ENCODE measurements at places on chromosomes 1 and 21.
A peak's percentile ranks its signal among the peaks of the same experiment; 100 is the strongest.

DNA sequence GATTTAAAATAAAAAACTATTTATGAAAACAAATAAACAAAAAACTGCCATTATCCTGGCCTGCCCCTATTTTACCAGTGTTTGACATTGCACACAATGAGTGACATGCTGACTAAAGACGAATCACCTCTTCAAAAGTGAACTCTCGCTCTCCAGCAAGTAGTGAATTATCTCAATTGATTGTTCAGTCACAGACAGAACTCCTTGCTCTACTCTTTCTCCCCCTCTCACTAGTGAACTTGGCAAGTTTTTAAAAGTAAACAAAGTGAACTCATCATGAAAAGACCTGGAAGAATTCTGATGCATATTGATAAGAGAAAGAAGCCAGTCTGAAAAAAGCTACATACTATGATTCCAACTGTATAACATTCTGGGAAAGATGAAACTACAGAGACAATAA lies 4.7 kb upstream of the C1orf52 start:
- no peak for DNase-seq

DNA sequence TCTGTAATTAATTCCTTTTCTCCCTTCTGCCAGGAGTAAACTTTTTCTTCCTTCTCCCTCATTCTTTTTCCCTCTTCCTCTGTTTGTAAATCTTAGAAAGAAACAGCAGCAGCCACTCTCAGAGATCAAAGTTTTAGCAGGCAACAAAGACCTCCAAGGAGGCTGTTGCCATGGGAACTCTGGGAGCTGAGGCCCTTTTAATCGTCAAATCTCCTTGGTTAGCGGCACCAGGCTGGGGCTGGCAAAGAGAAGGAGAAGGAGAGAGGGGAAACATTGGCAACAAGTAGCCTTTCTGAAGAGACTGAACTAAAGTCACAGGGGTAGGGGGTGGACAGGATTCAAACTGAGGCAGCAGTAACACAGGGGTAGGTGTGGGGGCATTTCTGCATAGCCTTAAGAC lies 25.2 kb downstream of the ILDR2 start:
- no peak for DNase-seq

DNA sequence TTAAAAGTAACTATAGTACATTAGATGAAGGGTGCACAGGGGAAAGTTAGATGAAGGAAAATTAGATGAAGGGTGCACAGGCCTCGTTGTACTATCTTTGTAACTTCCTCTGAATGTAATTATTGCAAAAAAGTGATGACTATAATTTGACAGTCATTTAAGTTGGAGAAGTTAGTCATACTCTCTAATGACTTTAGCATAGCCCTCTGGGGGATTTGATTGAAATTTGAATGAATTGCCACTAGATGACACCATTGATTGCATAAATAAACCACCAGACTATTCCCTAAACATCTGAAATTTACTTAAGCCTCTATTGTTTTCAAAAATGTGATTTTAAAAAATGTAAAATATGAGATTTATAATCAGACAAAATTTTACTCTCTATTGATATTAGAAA lies 102.6 kb downstream of the TPR start:
- no peak for DNase-seq

DNA sequence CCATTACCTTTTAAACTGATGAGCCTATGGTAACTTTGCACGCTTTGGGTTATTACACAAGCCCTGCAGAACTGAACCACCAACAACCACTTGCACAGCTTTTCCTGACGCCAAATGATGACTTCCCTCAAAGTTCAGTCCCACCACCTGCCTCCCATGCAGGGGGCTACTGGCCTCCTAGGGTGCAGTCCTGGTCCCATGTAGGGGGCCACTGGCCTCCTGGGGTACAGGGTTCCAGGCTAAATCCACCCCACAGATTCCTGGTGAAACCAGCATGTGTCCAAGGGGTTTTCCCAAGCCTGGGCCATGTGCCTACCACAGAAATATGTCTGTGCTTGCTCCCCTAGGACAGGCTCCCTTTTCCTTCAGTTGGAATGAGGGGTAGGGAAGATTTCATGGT lies 73.4 kb upstream of the ZNF678 start:
- no peak for DNase-seq

DNA sequence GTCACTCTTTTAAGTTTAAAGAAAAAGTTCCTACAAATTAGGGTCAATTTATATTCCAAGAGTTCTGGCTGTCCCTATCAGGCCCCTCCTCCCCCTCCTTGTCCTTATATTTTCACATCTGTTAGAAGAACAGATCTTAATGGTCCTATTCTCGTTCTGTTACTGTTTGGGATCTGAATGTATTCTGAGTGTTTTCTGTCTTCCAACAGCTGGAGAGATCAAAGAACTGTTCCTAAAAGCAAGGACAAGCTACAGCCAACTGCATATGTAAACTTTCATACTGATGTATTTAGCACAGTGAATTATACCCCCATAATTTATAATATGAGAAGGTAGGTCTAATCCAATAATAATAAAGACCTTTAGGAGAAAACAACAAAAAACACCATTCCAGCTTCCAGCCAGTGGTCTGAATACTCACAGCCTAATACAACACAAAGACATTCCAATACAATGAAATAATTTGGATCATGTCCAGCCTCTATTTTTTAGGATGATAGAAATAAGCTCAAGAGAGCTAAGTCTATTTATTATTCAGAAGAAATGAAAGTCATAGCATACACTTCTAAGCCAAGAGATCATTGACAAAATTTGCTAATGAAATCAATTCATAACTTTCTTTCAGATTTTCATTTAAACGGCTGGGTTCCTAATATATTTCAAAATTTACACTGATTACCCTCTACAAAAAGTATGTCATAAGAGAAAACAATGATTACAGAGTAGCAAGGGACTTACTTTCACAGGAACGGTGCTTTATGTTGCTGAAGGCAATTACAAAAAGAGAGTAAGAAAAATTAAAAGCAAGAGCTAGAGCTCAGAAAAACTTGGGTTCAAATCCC lies 25.3 kb downstream of the WLS start:
- DNase-seq: no peak

DNA sequence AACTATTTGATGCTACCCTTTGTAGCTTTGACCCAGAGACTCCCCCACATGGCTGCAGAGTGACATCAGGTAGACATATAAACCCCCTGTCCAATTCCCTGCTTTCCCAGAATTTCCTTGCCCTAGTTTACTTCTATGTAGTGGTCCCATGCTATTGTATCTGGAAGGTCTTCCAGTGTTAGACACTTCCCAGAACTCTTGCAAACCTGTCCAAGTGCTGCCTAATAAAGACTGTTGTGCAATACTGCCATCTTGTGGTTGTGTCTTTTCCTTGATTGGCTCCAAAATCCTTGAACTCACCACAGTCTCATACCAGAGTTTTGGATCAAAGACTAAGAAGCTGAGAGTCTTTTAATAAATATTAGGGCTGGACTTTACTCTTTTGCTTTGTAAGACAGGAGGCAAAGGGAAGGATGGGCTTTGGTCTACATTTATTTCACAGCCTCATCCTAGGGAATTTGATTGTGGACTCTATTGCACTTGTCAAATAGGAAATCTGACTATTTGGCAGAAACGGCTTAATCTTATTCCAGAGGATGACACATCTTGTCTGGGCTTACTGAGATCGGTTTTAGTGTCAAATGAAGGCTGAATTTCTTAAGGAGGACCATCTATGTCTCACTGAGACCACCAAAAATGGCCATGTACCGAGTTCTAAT lies 169.9 kb downstream of the LRRC7 start:
- DNase-seq: peak; percentile 6

DNA sequence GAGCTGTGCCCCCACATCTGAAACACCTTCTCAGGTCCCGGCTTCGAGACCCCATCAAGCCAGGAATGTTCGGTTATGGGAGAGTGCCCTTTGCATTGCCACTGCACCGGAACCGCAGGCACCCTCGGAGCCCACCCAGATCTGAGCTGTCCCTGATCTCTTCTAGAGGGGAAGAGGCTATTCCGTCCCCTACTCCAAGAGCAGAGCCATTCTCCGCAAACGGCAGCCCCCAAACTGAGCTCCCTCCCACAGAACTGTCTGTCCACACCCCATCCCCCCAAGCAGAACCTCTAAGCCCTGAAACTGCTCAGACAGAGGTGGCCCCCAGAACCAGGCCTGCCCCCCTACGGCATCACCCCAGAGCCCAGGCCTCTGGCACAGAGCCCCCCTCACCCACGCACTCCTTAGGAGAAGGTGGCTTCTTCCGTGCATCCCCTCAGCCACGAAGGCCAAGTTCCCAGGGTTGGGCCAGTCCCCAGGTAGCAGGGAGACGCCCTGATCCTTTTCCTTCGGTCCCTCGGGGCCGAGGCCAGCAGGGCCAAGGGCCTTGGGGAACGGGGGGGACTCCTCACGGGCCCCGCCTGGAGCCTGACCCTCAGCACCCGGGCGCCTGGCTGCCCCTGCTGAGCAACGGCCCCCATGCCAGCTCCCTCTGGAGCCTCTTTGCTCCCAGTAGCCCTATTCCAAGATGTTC lies 4.3 kb downstream of the ADAMTSL4 start:
- no peak for DNase-seq

DNA sequence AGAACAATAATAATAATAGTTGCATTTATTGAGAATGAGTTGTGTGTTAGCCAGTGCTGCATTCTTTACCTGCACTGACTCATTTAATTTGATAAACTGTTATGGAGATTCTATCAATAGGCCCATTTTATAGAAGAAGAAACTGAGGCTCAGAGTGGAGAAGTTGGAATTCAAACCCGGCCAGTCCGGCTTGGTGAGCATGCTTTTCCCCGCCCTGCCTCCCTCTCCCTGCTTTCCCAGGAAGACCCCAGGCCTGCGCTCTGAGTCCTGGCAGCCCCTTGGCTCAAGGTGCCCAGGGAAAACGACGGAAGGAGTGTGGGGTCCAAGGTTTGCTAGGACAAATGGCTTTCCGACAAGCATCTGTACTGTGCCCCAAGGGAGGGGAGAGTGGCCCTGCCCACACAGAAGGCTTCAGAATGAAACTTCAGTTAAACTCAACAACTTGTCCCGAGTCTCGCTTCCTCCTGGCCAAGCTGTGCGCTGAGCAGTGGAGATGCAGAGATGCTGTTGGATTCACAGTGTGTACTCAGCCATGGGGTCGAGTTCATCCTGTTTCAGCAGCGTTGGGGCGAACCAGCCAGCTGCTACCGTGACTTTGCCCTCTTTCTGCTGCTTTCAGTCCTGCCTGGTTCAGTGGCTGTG lies 23.3 kb upstream of the PADI6 start:
- DNase-seq: no peak

DNA sequence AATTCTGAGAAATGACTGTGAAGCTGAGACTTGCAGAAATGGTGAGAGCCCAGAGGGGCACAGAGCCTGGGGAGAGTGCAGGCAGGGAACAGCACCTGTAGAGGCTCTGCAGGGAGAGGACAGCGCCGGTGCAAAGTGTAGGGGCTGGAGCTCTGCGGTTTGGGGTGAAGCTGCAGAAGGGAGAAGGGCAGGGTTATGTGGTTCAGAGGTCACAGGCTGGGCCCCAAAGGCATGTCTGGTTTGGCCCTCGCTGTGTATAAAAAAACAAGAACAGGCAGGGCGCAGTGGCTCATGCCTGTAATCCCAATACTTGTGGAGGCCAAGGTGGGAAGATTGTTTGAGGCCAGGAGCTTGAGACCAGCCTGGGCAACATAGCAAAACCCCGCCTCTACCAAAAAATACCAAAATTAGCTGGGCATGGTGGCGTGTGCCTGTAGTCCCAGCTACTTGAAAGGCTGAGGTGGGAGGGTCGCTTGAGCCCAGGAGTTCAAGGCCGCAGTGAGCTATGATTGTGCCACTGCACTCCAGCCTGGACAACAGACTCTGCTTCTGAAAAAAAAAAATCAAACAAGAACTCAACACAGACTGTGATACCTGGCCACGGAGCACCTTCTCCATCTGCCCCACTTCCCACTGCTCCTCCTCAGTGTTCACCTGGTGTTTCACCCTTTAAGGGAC lies 29.1 kb downstream of the SERINC2 start:
- no peak for DNase-seq

DNA sequence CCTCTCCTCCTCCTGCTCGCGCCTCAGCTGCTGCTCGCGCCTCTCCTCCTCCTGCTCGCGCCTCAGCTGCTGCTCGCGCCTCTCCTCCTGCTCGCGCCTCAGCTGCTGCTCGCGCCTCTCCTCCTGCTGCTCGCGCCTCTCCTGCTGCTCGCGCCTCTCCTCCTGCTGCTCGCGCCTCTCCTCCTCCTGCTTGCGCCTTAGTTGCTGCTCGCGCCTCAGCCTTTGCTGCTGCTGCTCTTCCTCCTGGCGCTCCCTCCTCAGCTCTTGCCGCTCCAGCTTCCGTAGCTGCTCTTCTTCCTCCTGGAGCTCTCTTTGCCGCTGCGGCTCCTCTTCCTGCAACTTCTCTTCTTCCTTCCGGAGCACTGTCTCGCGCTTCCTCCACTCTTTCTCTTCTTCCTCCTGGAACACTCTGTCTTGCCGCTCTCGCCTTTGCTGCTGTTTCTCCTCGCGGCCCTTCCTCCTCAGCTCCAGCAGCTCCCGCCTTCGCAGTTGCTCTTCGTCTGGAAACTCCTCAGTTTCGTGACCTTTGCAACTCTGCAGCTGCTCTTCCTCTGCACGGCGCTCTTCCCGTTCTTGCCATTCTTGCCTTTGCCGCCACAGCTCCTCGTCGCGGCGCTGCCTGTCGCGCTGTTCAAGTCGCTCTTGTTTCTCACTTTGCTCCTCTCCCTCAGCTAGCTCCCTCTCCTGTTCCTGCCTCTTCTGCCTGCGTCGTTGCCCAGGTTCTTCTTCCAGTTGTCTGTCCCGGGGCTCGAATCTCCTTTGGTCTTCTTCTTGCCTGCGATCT lies 3.0 kb downstream of the TCHH start:
- peak; percentile 7 for DNase-seq

GRCh38 chr1:53080769-53081168 lies 18.8 kb downstream of the PODN start:
- DNase-seq: no peak

GRCh38 chr1:231139659-231140654 lies 21.9 kb upstream of the TRIM67 start:
- no peak for DNase-seq

DNA sequence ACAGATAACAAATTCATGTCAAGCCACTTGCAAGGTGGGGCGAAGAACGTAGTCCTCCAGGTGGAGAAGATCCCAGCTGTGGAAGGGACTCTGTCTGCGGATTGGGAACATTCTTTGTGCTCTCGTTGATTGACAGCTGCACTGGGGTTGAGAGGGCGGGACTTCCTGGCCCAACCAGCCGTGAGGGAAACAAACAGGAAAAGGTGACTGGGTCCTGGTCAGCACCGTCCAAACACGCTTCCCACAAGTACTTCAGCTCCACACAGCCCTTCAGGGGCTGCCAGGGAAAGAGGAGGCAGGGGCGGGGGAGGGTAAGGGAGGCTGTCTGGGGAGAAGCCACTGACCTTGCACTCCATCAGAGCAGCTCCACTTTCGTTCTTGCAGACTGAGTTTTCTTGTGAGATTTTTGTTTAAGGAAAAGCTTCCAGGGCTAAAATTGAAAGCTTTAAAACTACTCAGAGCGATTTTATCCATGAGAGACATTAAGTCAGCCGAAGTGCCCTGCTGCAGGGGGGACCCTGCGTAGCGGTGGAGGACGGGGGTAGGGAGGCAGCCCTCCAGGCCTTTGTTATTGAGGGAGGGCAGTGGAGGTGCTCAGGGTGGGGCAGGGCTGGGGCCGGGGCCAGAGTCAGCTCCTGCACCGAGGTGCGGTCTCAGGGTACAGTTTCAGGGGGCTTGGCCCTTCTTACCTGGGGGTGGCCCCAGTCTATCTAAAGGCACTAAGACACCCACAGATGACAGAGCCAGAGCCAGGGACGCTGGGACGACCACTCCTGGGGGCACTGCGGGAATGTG lies 21.6 kb upstream of the STUM start:
- no peak for DNase-seq

All from stimulated activated CD4-positive, alpha-beta T cell treated with anti-CD3 and anti-CD28 coated beads, Interleukin-4, amount 100 ng/mL, for 24 hours (primary cell).